Caki2 (cell line): ENCODE measurements at places on chromosomes 16 and 17. TPM values are rescaled to one million over a fixed set of nuclear protein-coding genes. Genes with fewer than 3 reads are reported as not detected.

DNA sequence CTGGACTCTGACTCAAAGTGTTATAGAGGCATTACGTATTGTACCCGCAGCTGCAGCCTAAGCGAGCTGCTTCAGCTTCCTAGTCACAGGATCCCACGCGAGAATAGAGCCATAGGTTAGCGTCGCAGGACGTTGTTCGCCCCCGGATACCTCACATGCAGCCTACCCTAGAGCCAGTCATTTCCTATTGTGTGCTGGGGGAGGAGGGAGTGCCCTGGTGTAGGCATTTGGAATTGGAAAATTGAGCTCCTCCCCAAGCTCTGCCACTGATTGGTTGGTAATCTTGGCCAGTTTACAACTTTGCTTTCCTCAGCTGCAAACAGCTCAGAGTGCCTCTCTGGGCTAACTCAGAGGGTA lies 530 bp downstream of the NAA60 start:
- peak; percentile 78 for DNase-seq

- peak; percentile 43 for DNase-seq
Observed at GRCh38 chr16:79601092-79601930, 774 bp upstream of the MAF start.

- peak; percentile 91 for DNase-seq
Observed at GRCh38 chr16:5865236-5865635, 767.6 kb upstream of the EEF2KMT start.

GRCh38 chr16:50208460-50208931 lies 55.4 kb downstream of the TENT4B start:
- peak; percentile 51 for DNase-seq

- no peak for DNase-seq
Observed at GRCh38 chr17:15650741-15651582, 31.5 kb upstream of the FBXW10B start.

DNA sequence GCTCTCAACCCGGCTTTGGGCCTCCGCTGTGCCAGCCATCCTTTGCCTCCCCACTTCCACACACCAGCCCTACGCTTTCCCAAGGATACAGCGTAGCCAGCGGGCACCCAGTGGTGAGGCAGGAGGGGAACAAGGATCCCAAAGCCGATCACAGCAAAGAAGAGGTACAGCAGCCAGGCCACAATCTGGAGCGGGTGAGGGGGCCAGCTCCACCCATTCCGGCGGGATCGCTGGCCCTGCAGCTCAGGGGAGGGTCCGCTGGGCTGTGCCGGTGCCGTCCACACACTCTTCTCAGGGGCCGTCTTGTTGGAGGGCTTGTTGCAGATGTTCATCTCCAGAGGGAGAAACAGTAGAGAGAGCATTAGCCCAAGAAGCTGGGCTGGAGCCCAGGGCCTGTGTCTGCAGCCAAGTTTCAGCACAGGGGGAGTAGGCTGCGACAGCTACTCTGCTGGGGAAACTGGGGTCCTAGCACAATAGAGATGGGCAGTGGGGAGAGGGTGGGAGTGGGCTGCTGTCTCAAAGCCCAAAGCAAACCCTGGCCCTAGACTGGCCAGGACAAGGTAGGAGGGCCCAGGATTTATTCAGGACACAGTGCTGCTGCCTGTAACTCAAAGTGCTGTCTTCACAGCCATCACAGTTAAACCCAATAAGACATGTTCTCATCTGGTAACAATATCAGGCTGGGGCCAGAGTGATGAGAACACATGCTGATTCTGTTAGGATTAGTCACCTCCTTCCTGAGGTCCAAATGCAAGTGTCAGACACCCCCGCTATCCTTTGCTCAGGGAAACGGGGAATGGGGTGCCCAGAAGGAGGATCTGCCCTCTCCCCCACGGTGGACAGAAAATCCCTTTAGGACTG lies 9.9 kb downstream of the ZDHHC1 start:
- no peak for DNase-seq

DNA sequence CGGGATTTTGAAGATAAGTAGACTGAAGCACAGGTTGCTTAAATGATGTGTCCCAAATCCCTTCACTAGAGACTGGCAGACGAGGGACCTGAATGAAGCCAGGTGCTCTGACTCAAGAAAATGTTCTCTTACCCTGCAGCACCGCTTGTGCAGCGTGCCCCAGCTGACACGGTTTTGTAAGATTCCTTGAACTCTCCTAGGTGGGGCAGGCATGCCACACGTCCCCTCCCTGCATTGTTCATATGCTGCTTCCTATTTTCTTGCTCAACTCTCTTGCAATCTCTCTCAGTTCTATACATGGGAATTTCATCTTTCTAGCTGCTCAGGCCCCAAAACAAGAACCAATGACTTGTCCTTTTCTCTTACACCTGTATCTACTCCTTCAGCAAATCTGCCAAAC lies 22.1 kb upstream of the HNF1B start:
- DNase-seq: no peak

DNA sequence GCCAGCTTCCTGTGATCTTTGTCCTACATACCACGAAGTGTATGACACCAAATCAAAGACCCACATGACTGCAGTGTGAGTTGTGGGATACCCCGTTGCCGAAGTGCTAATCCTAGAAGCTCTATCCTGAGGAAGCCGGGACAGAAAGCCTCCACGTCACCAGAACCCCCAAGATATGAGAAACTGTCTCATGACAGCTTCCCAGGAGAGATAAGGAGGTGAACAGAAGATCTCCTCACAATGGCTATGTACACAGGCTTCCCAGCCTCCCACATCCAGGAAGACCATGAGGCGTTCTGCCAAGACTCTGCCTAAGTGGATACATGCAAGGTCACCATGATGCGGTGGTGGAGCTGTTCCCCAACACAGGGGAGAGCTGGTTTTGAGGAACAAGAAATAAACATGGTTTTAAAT lies 37.1 kb downstream of the TRIM25 start:
- no peak for DNase-seq

GRCh38 chr17:82497483-82498405 lies 21.8 kb upstream of the FOXK2 start:
- peak; percentile 58 for DNase-seq

GRCh38 chr16:64416216-64417005 lies 705.5 kb downstream of the CDH11 start:
- peak; percentile 19 for DNase-seq

DNA sequence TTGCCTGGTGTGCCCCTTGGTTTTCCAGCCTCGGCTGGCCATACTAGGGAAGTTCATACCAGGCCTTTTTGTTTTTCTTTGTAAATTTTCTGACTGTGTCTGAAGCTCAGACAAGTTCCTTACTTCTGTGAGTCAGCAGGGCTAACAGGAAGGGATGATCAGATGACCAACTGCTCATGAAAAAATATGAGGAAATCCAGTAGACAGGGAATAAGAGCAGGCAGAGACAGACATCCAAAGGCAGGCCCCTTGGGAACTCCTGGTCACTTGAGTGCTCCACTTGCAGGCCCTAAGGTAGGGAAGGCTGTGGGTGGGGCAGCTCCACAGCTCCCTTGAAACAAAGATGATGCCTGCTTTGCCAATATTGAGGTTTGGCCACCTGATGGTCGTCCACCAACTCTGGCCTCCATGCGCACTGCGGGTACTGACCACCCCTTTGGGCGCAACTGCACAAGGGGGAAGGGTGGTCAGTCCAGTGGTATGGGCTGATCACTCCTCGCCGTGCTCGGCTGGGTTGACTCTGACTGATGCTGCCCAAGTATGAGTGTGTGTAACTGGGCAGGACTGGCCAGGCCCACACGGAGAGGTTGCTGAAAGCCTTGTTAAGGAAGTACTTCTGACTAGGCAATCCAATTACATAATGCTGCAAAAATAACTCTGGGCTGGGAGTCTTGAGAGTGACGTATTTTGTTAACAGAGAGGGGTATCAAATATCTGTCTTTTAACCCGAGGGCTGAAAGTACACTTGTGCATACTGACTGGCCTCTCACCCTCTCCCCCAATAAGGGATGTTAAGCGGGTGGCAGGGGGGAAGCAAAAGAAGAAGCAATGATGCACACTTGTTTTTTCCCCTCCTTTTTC lies 20.8 kb upstream of the ZFHX3 start:
- peak; percentile 85 for DNase-seq

GRCh38 chr16:84159007-84159406 lies 13.9 kb downstream of the DNAAF1 start:
- no peak for DNase-seq

GRCh38 chr17:71111934-71112333 lies 942.6 kb downstream of the KCNJ2 start:
- DNase-seq: no peak

DNA sequence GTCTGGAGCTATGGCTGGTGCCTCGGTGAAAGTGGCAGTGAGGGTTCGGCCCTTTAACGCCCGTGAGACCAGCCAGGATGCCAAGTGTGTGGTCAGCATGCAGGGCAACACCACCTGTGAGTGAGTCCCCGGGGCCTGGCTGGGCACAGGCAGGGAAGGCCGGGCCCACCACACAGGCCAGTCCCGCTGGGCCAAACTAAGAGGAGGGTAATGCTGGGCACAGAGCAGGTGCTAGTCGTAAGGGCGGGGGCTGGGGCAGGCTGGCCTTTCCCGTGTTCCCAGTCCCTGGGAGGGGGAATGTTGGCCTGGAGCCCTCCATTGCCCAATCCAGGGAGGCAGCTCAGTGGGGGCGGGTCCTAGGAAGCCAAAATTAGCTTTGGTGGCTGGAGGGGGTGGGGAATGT lies 2.5 kb downstream of the KIF1C start:
- DNase-seq: no peak

DNA sequence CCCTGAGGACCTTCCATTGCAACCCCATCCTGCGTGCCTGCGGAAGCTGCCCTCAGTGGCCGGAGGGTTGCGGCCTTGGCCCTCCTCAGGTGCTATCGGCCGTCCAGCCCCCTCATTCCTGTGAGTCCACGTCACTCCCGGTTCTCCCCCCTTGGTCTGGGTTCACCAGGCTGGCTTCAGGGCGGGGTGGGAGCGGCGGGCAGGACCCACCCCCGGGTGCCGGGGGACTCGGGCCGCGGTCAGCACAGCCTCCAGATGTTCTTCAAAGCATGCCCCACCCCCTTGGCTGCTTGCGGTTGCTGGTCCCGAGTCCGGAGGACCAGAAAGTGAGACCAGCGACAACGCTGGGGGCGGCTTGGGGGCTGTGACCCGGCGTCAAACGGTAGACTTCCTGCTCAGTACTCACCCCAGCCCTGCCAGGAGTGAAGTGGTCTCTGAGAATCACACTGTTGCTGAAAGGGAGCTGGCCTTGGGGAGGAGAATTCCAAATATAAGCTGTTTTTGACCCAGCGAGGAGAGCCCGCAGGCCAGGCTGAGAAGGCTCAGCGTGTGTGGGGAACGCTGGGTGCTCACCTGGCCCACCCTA lies 4.5 kb downstream of the ZNF469 start:
- no peak for DNase-seq

DNA sequence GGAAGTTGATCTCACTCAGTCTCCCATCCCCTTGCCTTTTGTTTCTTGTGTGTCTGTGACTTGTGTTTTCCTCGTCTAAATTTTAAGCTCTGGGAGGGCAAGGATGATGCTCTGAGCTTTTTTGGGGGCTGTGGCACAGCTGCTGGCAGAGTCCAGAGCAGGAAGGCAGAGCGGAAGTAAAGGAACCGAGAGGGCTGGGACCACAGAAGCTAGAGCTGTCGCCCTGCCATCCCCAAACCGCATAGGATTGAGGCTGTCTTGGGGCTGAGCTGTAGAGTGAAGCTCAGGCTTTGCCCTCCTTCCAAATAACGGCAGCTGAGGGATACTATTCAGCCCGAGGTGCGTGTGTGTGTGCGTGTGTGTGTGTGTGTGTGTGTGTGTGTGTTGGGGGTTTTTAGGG lies 3.8 kb upstream of the DNAH2 start:
- no peak for DNase-seq

DNA sequence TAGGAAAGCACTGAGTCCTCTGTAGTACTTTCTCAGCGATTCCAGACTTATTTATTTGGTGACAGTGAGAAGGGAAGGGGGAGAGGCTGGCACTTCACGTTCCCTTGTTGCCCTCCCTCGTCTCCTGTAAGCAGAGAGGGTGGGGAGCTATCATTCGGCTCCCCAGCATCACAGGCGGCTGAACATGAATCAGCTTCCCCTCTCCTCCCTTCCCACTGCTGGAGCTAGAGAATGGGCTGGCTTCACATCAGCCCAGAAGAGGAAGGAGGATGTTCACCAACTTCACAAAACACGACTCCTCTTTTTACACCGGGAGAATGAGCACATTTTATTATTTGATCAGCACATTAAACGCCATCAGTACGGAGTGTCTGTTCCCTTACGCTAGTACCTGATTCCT lies 6.7 kb upstream of the CMIP start:
- no peak for DNase-seq

DNA sequence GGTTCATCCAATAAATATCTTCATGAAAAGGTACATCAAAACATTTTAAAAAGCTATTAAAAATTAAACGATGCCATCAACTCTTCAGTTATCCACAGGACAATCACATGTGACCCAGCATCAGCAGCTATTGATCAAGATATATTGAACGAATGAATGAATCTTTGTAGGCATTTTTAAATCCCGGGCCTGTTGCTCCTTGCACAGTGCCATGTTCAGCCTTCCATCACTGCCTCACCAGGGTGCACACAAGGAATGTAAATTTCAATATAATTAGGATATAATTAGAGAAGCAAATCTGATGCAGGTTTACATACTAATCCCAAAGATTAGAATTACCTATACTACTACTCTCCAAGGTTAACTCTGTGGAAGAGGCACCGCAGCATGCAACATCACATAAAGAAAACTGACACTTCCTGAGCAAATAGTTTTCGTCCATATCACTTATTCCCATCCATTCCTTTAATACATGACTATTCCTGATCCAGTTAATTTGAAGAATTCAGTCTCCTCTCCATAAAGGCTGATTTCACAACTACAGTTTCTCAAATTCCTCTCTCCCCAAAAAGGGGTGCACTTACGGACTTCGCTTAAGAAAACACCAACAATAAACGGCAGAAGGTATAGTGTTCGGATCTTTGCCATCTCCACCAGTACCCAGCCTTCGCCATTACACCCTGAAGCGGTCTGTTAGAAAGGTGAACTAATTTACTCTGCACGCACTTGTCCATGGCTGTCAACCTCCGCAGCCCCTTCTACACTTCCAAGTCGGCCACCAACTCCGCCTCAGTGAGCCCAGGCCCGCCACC lies 938 bp downstream of the NCOR1 start:
- peak; percentile 16 for DNase-seq

DNA sequence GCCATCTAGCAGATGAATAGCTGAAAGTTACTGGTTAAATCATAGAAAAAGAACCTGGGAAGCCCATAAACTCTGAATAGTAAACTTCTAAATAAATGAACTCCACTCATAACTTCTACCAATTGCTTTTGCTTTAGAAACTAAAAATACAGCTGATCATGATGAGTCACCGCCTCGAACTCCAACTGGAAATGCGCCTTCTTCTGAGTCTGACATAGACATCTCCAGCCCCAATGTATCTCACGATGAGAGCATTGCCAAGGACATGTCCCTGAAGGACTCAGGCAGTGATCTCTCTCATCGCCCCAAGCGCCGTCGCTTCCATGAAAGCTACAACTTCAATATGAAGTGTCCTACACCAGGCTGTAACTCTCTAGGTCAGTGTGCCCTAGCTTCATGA lies 9.7 kb downstream of the KAT7 start:
- DNase-seq: no peak

The ZNF594 gene
- 2.6 and 3.7 TPM in 2 replicates for total RNA-seq

The COX6A2 gene
- total RNA-seq: not detected in 2 replicates

The TBCD gene
- total RNA-seq: 88.5 and 138 TPM in 2 replicates

The DHX40 gene
- 60.7 and 65.8 TPM in 2 replicates for total RNA-seq

The KRTAP9-2 gene
- total RNA-seq: not detected in 2 replicates

The COL1A1 gene
- 4.6 and 25.0 TPM in 2 replicates for total RNA-seq

The TMC7 gene
- total RNA-seq: 1.6 and 8.7 TPM in 2 replicates

The NPIPB6 gene
- total RNA-seq: 0.32 TPM in 1 of 2 replicates, not detected in the other

The NHLRC4 gene
- total RNA-seq: 1.2 and 4.0 TPM in 2 replicates

The CCDC43 gene
- total RNA-seq: 37.4 and 45.0 TPM in 2 replicates

The SLC25A39 gene
- total RNA-seq: 223 and 249 TPM in 2 replicates
